Psoas muscle (tissue), 8 donors: ENCODE measurements at places on chromosomes 4 and X. TPM values are rescaled to one million over a fixed set of nuclear protein-coding genes. Genes with fewer than 3 reads are reported as not detected.

DNA sequence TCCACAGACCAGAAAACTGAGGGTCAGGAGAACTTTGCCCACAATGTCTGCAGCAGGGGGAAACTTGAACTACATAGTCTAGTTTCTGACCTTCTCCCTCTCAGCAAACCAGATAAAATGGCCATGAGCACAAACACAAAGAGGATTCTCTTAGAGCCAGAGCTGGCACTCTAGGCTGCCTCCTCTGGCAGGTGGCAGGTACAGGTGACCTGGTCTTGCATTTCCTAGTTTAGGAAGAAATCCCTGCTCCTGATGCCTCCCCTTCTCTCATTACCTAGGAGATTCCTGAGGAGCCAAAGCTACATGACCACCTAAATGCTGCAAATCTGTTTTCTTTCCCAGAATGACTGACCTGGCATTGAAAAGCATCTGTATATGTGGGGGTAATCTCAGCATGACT is 45.1 kb downstream of the ARHGEF9 start:
- no peak overlapping the region for H3K4me3 ChIP-seq
- H3K36me3 ChIP-seq: no peaks in the 10 kb centered on the region
- DNase-seq: no peak
- no peak overlapping the region for H3K27ac ChIP-seq
- no peaks in the 10 kb centered on the region for H3K27me3 ChIP-seq

- no peak overlapping the region for H3K4me3 ChIP-seq
- H3K27ac ChIP-seq: no peak overlapping the region
- no peak for DNase-seq
- no peaks in the 10 kb centered on the region for H3K4me1 ChIP-seq
Observed at GRCh38 chr4:55170462-55170861, 45.1 kb upstream of the KDR start.

GRCh38 chr4:113747949-113748348 is 13.6 kb downstream of the CAMK2D start:
- H3K27me3 ChIP-seq: no peaks in the 10 kb centered on the region
- no peak for DNase-seq
- peaks cover 42% of the 10 kb centered on the region for H3K4me1 ChIP-seq

- H3K4me3 ChIP-seq: no peak overlapping the region
- no peaks in the 10 kb centered on the region for H3K4me1 ChIP-seq
- no peaks in the 10 kb centered on the region for H3K36me3 ChIP-seq
- H3K27ac ChIP-seq: no peak overlapping the region
Observed at GRCh38 chrX:52420824-52421443, 52.1 kb downstream of the XAGE2 start.

GRCh38 chr4:15926486-15926885 is 12.1 kb downstream of the FGFBP1 start:
- no peak overlapping the region for H3K27ac ChIP-seq
- no peaks in the 10 kb centered on the region for H3K27me3 ChIP-seq
- no peak for DNase-seq
- no peaks in the 10 kb centered on the region for H3K4me1 ChIP-seq
- no peaks in the 10 kb centered on the region for H3K36me3 ChIP-seq

- no peak overlapping the region for H3K27ac ChIP-seq
- no peaks in the 10 kb centered on the region for H3K36me3 ChIP-seq
- H3K4me3 ChIP-seq: no peak overlapping the region
- DNase-seq: no peak
- H3K27me3 ChIP-seq: no peaks in the 10 kb centered on the region
- no peaks in the 10 kb centered on the region for H3K4me1 ChIP-seq
Observed at GRCh38 chr4:153421941-153422340, 44.2 kb upstream of the TMEM131L start.

Gene CT47A7
- not detected for total RNA-seq

Gene ZFP92
- 0.30 TPM for total RNA-seq

Gene DCAF4L1
- 0.75 TPM for total RNA-seq

Gene IL1RAPL1
- total RNA-seq: 0.21 TPM

Gene CDKL2
- not detected for total RNA-seq
